ENCODE measurements at places on chromosomes 6 and 20.

- DNase-seq: no peak
Measured at GRCh38 chr20:8212286-8212685, 80.2 kb downstream of the PLCB1 start.

DNA sequence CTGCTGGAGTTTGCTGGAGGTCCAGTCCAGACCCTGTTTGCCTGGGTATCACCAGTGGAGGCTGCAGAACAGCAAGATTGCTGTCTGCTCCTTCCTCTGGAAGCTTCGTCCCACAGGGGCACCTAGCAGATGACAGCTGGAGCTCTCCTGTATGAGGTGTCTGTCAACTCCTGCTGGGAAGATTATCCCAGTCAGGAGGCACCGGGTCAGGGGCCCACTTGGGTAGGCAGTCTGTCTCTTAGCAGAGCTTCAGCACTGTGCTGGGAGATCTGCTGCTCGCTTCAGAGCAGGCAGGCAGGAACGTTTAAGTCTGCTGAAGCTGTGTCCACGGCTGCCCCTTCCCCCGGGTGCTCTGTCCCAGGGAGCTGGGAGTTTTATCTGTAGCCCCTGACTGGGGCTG lies 96.8 kb upstream of the SLC35F1 start:
- DNase-seq: no peak

GRCh38 chr6:169022079-169022478 lies 231.6 kb downstream of the THBS2 start:
- DNase-seq: no peak

- no peak for DNase-seq
Measured at GRCh38 chr20:51768759-51769517, 748 bp upstream of the ATP9A start.

GRCh38 chr6:126385536-126385935 lies 45.6 kb downstream of the CENPW start:
- DNase-seq: no peak

DNA sequence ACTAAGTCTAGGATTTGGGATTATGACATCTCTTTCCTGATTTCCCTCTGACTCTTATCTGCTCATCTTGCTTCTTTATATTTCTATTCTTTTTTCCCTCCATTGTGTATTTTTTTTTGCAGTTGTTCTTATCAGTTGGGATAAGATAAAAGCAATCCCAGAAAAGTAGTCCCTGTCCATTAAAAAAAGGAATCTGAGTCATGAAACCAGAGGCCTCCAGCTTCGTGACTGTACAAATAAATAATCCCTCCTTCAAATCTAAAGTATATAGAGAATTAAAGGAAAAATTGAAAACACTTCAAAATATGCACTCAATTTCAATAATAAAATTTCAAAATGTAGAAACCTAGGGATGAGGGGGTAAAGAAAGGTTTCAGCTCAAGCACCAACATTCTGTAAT lies 317.8 kb upstream of the NT5E start:
- no peak for DNase-seq

DNA sequence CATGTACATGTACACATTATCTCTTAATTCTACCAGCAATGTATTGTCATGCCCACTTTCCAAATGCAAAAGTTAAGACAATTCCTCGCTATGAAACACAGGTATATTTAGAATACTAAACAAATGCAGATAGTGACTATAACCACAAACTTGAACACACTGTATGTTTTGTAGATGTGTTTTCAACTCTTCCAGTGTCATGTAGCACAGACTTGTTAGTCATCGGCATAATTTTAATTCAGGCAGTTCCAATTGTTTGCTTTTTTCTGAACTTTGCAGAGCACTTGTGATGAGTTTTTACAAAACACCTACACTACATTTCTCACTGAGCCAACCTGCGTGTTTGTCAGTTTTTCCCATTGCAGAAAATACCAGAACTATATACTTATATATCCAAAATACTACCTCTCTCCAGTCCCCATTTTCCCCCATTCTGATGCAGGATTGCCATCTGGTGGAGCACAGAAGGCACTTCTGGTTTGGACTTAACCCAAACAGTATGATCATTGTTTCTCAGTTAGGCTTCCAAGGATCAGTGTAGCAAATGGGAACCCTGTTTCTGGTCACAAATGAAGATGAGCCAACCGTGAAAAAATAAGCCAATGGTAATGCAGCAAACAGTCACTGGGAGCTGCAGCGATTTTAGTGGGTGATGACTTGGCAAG lies 143.4 kb downstream of the ADGRB3 start:
- no peak for DNase-seq

DNA sequence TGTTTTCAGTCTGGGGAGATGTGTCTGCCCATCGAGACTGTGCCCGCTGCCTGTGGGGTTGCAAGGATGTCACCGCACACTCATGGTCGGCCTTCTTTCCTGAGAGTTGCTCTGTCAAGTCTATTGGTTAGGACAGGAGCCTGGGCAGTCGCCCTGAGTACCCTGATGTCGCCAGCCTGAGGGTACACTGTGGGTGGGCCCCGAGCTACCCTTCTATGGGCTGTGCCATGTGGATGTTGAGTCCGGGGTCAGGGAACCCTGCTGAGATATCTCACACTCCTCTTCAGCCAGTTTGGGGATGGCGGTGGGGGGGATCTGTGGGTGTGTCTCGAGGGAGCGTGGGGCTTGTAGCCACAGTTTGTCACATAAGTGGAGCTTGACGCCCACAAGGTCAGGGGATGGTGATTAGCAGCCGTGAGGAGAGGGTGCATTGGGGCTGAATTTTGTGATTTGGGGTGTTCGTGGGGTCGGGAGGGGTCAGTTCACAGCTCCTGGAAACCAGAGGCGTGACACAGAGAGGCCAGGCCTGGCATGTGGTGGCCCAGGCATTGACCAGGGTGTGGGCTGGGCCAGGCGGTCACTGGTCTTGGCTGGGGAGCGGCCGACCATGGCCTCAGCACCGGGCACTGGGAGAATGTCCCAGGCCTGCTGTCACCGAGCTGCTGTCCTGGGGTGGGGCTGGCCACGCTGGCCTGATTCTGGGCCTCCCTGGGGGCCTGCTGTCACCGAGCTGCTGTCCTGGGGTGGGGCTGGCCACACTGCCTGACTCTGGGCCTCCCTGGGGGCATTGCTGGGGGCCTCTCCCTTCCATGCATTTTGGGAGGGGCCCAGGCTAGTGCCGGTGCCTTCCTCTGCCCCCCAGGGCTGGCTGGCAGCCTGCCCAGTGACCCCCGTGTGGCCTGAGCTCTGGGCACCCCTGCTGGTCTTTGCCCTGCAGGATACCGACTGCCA lies 1.6 kb upstream of the NPBWR2 start:
- DNase-seq: peak; percentile 7

DNA sequence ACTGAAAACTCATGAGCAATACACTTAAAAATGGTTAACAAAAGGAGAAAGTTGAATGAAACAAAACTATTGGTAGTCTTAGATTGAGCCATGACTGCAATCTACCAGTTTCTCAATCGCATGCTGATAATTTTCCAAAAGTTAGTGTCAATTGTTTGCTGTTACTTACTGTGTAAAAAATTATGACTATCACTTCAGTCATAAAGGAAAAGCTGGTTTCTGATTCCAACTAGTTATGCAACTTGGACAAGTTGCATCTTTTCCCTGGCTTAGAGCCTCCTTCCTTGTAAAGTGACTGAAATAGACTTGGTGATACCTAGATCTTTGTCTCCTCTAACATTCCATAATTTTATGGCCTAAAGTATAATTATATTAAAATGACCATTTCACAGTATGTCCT lies 88.3 kb upstream of the PAK5 start:
- DNase-seq: no peak

- DNase-seq: no peak
Measured at GRCh38 chr20:48148020-48148419, 362.7 kb upstream of the SULF2 start.

DNA sequence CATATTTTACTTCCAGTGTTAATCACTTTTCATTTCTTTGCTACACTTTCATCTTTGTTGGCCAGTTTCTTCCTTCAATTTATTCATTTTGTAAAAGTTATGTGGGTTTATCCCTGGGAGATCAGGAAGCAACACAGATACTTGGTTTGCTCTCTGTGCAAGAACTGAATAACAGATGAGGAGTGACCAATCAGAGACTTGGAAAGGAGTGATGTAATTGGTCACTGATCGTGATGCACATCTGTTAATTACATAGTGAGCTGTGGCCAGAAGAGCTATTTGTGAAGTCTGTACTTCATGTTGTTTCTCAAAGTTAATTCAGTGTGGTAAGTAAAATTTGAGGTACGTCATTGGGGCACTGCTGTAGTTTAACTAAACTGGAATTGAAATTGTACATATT lies 21.3 kb downstream of the ANKRD6 start:
- no peak for DNase-seq

DNA sequence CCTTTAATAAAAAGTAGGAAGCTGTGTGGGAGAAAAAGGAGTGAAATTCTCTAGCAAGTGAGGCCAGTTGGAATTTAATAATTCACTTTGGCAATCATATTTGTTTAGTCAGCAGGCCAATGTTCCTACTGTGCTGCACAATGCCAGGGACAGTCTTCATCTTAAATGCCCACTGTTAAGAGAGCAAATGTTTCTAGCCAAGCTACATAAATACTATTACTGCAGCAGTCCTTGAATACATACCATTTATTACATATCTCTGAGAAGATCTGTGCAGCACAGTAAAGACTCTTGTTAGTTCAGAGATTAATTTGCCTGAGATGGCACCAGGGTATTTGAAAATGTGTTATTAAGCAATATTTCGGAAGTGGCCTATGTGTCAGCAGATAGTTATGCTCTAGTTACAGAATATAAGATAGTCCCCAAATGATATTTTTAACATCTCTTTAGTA lies 105.4 kb downstream of the OGFRL1 start:
- no peak for DNase-seq

DNA sequence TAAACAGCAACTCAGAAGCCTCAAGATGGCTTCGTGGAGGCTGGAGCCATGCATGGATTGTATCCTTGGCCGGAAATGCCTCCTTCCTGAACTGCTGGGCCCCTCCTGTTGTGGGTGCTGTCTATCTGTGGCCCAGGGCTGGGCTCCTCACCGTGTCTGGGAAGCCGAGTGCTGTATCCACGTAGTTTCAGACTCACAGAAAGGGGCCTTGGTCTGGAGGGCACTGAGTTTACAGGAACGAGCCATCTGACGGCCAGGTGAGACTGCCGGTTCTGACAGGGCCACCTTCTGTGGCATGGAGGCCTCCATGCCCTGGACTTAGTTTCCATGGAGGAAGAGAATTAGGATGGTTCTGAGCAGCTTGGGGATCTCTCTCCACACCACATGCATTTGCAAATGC lies 142.2 kb downstream of the ERMARD start:
- DNase-seq: no peak

- no peak for DNase-seq
Measured at GRCh38 chr6:2038092-2038491, 207.3 kb downstream of the GMDS start.

DNA sequence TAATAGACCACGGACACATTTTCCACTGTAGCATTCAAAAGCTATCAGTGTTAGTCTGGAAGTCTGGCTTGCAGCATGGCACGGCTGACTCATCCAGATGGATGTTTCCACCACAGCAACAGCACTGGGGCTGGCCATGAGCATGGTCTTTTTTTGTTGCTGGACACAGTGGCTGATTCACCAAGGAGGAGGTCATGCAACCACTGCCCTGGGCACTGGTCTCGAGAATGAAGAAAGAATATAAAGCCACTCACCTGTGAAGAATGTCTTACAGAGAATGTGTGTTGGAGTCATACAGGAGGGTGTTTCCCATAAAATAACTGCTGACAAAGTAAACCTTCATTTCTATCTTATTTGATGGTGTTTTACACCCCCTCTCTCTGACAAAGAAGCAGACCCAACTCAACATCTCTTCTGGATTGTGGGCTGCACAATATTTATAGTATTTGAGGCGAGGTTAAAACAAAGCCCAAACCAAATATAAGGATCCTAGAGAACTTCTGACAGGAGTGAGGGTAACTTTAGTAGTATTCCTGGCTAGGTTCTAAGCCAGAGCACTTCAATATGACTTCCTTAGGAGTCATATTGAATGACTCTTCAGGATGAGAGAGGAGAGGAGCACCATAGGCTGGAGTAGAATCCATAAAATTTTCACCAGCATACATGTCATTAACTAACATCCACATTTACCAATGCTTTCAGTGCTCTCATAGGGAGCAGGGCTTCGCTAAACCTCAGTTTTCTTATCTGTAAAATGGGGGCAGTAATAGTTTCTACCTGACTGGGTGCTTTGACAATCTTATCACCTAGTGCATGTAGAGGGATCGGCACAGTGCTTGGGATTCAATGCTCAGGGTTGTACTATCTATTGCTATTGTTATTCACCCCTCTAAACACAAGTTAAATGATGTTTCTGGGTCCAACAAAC lies 121.4 kb downstream of the KIF13A start:
- DNase-seq: peak; percentile 58

DNA sequence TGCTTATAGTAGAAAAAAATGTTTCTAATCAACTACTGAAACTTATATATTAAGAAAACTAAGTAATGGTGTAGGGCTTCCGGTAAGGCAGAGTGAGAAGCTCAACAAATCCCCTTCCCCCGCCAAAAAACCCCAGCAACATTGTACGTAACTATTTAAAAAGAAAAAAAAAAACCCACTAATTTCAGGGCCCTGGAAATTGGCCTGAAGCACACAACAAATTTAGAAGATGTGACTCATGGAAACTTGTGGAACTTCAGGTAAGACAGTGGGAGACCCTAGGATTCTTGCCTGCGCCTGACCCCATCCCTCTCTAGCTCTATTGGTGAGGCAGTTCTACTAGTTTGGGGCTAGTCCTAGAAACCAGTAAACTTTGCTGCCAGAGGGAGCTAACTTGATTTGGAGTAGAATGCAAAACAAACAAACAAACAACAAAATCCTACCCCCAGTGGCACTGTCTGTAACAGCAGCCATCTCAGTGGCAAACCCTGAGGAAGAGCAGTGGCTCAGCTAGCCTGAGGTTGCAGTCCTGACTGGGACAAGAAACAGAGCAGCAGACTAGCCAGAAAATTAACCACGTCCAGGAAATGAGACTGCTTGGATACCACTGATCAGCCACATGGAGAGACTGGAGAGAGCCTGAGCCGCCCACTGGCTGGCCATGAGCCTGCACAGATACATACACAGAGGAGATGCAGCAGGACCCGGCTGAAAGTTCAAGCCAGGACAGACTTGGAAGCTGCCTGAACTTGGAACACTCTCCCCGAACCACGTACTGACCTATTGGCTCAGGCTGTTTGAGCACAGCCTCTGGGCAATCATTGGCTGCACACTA lies 135.1 kb downstream of the TBXT start:
- DNase-seq: peak; percentile 79

GRCh38 chr20:37405351-37405897 lies 59.5 kb downstream of the SRC start:
- DNase-seq: no peak

DNA sequence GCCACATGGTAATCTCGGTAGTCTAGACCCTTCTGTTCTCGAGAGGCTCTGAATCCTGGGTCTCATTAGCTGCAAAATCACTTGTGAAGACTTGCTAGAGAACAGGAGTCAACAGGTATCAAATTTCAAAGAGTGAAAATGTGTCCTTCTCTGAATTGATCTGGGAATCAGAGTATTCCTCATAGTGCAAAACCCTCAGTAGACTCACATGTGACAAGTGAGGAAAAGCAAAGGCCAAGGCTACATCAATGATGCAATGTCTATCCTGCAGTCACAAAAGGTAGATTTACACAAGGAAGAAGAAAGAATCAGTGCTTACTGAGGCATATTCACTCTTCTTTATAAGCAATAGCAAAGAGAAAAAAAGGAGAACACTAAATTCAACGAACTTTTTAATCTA lies 1220.0 kb upstream of the GJE1 start:
- no peak for DNase-seq

GRCh38 chr6:21586740-21587178 lies 6.8 kb upstream of the SOX4 start:
- DNase-seq: no peak

- DNase-seq: no peak
Measured at GRCh38 chr6:38897507-38897906, 151.1 kb upstream of the GLP1R start.

- no peak for DNase-seq
Measured at GRCh38 chr20:39676241-39676640, 714.1 kb downstream of the DHX35 start.

All from left ventricle myocardium inferior (tissue), 1 donor.